Stimulated activated CD4-positive, alpha-beta T cell treated with anti-CD3 and anti-CD28 coated beads, Interleukin-15, amount 100 ng/mL, for 1 hour (primary cell): ENCODE measurements at places on chromosomes 3 and 15.

DNA sequence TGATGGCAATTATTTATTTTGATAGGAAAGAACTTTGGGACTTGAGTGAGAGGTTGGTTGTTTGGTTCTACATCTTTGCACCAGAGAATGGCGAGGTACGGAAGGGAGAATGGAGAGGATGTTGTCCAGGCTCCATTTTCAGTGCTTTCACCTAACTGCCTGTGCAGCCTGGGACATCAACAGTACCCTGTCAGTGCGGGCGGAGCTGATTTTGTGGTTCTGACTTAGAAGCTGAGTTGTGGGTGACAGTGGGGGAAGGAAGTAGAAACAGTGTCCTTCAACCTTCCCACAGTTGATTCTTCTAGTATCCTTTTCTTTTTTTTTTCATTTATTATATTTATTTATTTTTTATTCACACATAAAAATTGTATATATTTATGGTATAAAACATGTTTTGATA is 95.3 kb downstream of the TIGIT start:
- no peak for DNase-seq

- no peak for DNase-seq
Measured at GRCh38 chr3:126434264-126434590, 39.5 kb downstream of the CFAP100 start.

DNA sequence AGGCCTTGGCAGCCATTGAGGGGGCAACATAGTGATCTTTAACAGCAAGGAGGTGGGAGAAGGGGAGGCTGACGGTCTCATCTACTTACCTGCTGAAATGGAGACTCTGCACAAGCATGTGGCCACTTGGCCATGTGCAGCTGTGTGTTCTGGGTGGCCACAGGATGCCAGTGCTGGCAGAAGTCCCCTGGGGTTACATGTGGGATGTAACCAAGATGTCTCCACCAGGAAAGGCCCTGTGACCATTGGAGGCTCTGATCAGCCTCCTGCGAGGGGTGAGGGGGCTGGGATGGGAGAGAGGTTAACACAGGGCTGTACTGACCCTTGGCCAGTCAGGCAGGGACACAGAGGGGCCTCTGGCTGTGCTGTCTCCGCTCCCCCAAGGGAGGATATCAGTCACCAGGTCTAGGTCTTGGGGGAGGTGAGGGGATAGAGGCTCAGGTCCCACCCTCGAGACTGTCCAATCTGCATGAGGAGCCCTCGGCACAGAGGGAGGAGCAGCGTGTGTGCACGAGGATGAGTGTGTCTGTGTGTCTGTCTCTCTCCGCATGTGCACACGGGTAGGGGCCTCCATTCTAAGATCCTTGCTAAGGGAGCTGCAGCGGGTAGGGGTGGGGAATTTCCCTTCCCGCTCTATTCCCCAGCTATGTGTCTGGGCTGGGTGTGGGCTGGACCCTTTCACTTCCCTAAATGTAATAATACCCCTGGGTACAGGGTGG is 19.5 kb downstream of the PRKCD start:
- DNase-seq: no peak

GRCh38 chr15:68594533-68595259 is 15.9 kb downstream of the CORO2B start:
- DNase-seq: no peak

GRCh38 chr15:74826921-74827320 is 494 bp downstream of the CPLX3 start:
- DNase-seq: no peak

- no peak for DNase-seq
Measured at GRCh38 chr3:14649466-14649865, 2.1 kb upstream of the CCDC174 start.
